Stimulated activated CD8-positive, alpha-beta memory T cell treated with anti-CD3 and anti-CD28 coated beads, Interleukin-4, amount 100 ng/mL, for 24 hours (primary cell): ENCODE measurements at places on chromosomes 1 and 21.

DNA sequence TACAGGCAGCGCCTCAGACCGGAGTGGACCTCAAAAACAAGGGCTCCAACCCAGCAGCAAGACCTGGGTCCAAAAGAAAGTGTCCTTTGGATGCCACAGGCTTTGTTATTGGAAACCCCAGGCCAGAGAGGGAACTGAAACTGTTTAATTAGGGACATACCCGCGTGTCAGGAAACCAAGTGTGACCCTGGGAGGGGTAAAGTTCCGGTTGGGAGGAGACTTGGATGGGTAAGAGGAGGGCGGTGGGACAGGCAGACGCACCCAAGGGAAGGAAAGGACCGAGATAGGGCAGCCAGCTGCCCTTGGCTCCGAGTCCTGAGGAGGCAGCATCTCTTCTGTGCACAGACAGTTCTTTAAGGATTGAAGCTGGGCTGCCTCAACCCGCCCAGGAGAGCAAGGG, 71.4 kb downstream of the CDC7 start:
- no peak for DNase-seq

GRCh38 chr1:68230484-68230802, 1.9 kb downstream of the WLS start:
- no peak for DNase-seq

DNA sequence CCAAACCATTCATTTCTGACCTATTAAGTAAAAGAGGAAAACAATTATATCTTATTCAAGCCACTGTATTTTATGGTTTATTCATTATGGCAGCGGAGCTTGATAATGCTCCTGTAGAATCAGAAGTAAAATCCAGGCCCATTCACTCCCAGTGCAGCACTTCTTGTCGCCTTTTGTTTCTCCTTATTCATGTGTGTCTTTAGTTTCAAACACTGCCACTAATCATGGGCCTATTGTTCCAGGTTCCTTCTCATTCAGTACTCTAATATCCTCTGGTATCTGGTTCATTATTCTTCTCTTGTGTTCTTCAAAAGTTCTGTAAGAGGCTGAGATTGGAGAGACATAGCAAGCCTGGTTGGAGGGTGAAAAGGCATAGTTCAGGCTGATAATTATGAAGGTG, 218.3 kb downstream of the LRRIQ3 start:
- no peak for DNase-seq

- no peak for DNase-seq
These were observed 11.8 kb upstream of the SRM start for GRCh38 chr1:11071463-11072215.

DNA sequence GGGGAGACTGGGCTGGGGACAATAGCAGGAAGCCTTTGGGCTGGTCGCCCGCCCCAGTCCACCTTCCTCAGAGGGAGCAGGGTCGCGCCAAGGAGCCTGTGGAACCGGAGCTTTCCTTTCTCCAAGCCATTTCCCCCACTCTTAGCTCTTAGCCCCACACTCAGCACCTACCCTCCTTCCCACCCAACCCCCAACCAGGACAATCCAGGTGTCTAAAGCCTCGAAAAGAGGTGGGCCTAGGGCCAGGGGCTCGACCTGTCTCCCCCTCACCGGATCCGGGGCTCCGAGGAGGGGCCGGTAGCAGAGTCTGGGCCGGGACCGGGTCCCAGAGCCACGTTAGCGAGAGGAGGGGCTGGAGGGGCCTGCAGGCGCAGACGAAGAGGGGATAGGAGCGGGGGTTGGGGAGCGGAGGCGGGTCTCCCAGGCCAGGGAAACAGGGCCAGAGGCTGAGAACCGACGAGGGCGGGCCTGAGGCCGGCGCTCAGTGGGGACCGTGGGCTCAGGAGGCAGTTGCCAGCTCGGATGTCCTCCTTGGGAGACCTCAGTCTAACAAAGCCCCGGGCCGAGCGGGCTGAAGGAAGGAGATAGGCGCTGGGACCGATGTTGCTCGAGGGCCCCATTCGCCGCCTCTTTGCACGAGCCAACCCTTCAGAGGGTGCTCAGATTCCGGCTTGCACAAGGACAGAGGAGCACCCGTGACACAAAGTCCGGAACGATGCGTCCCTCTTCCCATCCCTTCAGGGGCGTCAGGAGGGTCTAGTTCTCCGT, 943 bp downstream of the SEMA6C start:
- no peak for DNase-seq

DNA sequence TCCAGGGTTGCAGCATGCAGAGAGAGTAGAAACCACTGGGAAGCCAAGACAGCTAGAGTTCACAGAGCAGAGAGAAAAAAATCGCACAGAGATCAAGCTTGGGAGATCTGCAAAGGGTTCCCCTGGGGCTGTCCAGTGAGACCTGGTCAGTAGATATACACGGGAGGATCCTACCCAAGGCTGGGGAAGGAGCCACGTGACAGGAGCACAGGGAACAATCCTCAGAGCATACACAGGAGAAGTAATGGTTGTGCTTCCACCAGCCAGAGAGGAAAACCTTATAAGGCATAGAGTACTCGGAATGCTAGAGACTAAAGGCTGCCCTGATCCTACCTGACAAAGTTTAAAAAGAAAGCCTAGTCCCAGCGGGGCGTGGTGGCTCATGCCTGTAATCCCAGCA, 53.9 kb downstream of the GABPA start:
- no peak for DNase-seq

GRCh38 chr1:5660141-5660935, 331.9 kb downstream of the NPHP4 start:
- no peak for DNase-seq
